Large intestine (tissue), 12 donors: ENCODE measurements at places on chromosomes 5 and 9. TPM values are rescaled to one million over a fixed set of nuclear protein-coding genes. Genes with fewer than 3 reads are reported as not detected.

The NUTM2F gene
- polyA plus RNA-seq = not detected

The LMX1B gene
- 0.96 TPM for polyA plus RNA-seq

DNA sequence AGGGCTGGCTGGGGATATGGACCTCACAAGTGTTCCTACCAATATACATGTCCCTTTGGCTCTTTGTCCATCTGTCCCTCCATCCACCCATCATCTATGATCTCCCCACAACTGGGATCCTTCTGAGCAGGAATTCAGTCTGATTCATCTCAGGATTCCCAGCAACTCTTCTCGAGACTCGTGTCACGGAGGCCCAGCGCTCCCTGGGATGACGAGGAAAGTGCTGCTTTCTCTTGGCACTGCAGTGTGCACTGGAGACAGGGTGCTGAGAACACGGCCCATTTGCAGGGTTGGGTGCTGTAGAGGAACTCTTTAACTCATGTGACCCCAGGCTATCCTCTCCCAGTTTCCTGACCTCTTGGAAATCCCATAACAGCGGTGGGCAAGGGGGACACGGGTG, 72.9 kb downstream of the ANGPTL2 start:
- no peak overlapping the region for H3K4me3 ChIP-seq
- H3K27ac ChIP-seq = no peak overlapping the region
- no peaks in the 10 kb centered on the region for H3K27me3 ChIP-seq
- no peak for DNase-seq
- peaks cover 28% of the 10 kb centered on the region for H3K36me3 ChIP-seq

GRCh38 chr5:109199289-109199688, 210.5 kb downstream of the PJA2 start:
- H3K4me1 ChIP-seq = no peaks in the 10 kb centered on the region
- H3K36me3 ChIP-seq = no peaks in the 10 kb centered on the region
- no peak overlapping the region for H3K27ac ChIP-seq
- H3K27me3 ChIP-seq = no peaks in the 10 kb centered on the region
- no peak overlapping the region for H3K4me3 ChIP-seq
- DNase-seq = no peak

DNA sequence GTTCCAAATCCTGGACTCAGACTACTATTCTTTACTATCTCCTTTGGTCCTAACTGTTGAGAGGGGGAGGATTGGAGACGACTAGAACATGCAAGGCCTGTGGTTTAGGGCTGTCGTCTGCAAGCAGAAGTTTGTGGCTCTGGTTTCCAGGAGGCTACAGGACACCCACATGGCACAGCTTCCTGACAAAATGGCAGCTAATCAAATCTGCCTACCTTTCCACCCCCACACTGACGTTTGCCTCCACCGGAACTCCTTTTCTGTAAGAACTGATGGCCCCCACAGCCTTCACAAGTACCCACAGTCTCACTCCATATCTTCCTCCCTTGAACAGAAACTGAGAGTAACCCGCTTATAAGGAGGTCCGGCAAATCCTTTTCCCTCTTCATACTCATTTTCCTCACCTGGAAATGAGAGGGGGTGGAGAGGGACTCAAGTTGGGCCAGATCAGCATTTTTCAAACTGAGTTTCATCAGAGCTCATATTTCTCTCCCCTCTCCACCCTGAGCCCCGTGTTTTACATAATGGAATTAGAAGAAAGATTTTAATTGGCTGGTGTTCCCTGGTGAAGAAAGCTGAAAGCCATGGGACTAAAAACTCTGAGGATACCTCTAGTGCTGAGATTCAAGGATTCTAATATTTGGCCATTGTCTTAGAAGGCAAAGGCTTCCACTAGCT, 5.2 kb downstream of the SLC31A2 start:
- no peak for DNase-seq
- peaks cover 3% of the 10 kb centered on the region for H3K4me1 ChIP-seq
- H3K27me3 ChIP-seq = no peaks in the 10 kb centered on the region
- H3K27ac ChIP-seq = no peak overlapping the region
- H3K4me3 ChIP-seq = no peak overlapping the region
- H3K36me3 ChIP-seq = peaks cover 24% of the 10 kb centered on the region

DNA sequence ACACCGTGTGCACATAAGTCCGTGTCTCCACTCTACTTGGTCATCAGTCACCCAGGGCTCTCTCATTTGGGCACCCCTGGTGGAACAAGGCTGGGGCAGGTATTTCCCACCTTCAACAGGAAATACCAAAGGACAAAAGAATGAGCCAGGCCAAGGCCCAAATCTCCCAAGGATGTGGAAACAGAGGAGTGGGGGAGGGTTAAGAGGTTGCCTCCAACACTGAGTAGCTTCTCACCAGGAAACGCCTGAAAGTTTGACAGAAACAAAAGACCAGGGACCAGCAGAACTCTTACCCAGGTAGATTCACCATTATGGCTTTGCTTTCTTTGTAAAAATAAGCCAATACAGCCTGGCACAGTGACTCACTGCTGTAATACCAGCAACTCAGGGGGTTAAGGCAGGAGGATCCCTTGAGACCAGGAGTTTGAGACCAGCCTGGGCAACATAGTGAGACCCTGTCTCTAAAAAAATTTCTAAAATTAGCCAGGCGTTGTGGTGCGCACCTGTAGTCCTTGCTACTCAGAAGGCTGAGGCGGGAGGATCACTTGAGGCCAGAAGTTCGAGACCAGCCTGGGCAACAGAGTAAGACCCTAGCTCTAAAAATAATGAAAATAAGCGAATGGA, 12.7 kb downstream of the SLC1A3 start:
- H3K4me1 ChIP-seq = no peaks in the 10 kb centered on the region
- H3K4me3 ChIP-seq = no peak overlapping the region
- no peak overlapping the region for H3K27ac ChIP-seq
- no peak for DNase-seq

DNA sequence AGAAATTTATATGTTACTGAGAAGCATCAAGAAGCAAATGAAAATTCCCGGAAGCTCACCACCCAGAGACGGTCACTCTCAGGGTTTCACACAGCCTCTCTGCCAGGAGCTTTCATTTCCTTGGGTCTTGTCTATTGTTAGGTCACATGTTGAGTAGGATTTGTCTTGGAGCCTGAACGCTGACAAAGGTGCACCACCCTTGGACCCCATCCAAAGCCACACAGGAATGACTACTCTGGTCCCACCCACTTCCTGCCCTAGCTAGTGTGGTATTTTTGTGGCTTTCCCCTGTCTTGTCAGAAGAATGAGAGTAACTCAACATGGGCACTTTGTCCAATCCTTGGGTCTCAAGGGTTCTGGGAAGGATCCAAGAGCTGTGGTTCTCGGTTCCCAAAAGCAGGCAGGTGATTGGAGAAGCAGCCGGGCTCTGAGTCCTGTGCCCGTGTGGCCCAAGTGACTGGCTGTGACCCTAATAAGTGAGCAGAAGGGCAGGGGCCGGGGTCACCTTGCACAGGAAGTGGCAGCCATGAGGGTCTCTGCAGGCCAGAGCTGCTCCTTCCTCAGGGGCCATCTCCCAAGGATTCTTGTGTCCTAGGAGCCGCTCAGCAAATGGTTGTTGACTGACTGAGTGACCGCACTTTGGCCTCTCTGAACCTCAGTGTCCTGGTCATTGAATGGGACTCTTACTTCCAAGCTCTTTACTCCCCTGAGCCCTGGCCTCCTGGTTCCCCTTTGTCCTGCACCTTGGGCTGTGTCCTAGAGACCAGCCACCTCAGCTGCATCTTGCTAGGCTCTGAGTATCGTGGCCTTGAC, 6.9 kb downstream of the FGD3 start:
- H3K27me3 ChIP-seq = no peaks in the 10 kb centered on the region
- no peak for DNase-seq
- no peak overlapping the region for H3K27ac ChIP-seq
- H3K4me3 ChIP-seq = no peak overlapping the region
- no peaks in the 10 kb centered on the region for H3K4me1 ChIP-seq
- no peaks in the 10 kb centered on the region for H3K36me3 ChIP-seq

- DNase-seq = no peak
- H3K4me3 ChIP-seq = no peak overlapping the region
- no peaks in the 10 kb centered on the region for H3K36me3 ChIP-seq
Observed at GRCh38 chr9:19018201-19018600, 14.8 kb downstream of the SAXO1 start.

- H3K4me3 ChIP-seq = no peak overlapping the region
- H3K27me3 ChIP-seq = no peaks in the 10 kb centered on the region
- H3K36me3 ChIP-seq = no peaks in the 10 kb centered on the region
- DNase-seq = no peak
- H3K4me1 ChIP-seq = no peaks in the 10 kb centered on the region
Observed at GRCh38 chr5:89349246-89349980, 466.4 kb upstream of the MEF2C start.

GRCh38 chr5:59722874-59723273, 170.7 kb downstream of the PDE4D start:
- DNase-seq = no peak
- H3K4me3 ChIP-seq = no peak overlapping the region
- H3K4me1 ChIP-seq = no peaks in the 10 kb centered on the region
- no peaks in the 10 kb centered on the region for H3K36me3 ChIP-seq
- H3K27ac ChIP-seq = no peak overlapping the region

DNA sequence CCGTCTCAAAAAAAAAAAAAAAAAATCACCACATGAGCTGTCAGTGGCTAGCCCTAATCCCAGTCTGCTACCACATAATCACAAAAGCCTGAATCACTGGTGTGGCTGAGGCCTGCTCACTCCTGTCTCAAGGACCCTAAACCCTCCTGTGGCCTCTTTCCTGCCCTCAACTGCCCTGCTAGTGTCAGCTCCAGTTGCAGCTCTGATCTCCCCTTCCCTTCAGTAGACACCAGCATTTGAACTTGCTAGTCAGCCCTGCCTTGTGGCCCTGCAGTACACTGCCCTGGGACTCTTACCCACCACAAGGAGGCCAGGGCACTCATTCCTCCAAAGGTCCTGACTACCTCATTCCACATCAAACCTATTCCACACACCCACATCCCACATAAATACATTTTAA, 9.5 kb upstream of the P4HA2 start:
- H3K36me3 ChIP-seq = no peaks in the 10 kb centered on the region
- H3K4me1 ChIP-seq = no peaks in the 10 kb centered on the region
- H3K4me3 ChIP-seq = no peak overlapping the region
- DNase-seq = no peak
- H3K27ac ChIP-seq = no peak overlapping the region
- H3K27me3 ChIP-seq = no peaks in the 10 kb centered on the region

- no peak for DNase-seq
- H3K4me3 ChIP-seq = no peak overlapping the region
- no peak overlapping the region for H3K27ac ChIP-seq
- H3K36me3 ChIP-seq = no peaks in the 10 kb centered on the region
- H3K27me3 ChIP-seq = no peaks in the 10 kb centered on the region
Observed at GRCh38 chr5:82728926-82729702, 348.1 kb downstream of the TMEM167A start.
